ENCODE measurements at places on chromosomes 7 and 10.

GRCh38 chr7:24436131-24436920, 136.9 kb upstream of the PALS2 start:
- DNase-seq = no peak

DNA sequence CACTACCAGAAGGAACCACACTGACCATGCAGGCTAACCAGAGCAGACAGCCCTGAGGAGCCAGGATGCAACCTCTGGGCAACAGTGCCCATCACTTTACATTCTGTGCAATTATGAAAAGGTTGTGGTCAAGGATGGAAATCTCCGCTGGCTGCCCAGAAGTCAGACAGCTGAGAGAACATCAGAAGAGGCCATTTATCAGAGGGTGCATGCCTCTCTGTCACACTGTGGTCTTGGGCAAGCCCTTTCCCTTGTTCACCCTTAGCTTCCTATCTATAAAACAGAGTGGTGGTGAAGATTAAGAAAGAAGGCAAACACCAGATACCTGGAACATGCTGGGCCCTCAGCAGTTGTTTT, 120.7 kb upstream of the GDF10 start:
- DNase-seq = no peak

- DNase-seq = no peak
These were observed 947.7 kb upstream of the SORCS1 start for GRCh38 chr10:108112218-108112617.

GRCh38 chr10:131806146-131806545, 94.7 kb upstream of the PPP2R2D start:
- DNase-seq = no peak

- DNase-seq = no peak
These were observed 90.3 kb downstream of the TRRAP start for GRCh38 chr7:98968621-98969020.

DNA sequence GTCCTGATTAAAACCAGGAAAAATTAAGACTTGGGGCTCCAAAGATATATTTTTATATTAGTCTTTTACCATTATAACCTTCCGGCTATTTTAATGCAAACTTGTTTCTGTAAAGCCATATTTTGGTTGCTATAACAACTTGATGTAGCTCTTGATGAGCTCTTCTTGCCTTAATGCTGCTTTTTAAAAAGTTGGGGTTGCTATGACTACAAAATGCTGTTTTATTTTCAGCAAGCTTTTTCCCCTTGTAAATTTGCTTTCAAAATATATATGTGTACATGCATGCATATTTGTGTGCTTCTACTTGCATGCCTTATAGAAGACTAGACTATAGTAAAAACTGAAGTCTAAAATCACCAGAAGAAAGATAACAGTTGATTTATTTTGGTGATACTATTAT, 99.7 kb downstream of the CSTF2T start:
- no peak for DNase-seq

GRCh38 chr7:129343099-129343700, 91.0 kb upstream of the STRIP2 start:
- no peak for DNase-seq

GRCh38 chr7:127417346-127417745, 24.8 kb upstream of the ZNF800 start:
- no peak for DNase-seq

DNA sequence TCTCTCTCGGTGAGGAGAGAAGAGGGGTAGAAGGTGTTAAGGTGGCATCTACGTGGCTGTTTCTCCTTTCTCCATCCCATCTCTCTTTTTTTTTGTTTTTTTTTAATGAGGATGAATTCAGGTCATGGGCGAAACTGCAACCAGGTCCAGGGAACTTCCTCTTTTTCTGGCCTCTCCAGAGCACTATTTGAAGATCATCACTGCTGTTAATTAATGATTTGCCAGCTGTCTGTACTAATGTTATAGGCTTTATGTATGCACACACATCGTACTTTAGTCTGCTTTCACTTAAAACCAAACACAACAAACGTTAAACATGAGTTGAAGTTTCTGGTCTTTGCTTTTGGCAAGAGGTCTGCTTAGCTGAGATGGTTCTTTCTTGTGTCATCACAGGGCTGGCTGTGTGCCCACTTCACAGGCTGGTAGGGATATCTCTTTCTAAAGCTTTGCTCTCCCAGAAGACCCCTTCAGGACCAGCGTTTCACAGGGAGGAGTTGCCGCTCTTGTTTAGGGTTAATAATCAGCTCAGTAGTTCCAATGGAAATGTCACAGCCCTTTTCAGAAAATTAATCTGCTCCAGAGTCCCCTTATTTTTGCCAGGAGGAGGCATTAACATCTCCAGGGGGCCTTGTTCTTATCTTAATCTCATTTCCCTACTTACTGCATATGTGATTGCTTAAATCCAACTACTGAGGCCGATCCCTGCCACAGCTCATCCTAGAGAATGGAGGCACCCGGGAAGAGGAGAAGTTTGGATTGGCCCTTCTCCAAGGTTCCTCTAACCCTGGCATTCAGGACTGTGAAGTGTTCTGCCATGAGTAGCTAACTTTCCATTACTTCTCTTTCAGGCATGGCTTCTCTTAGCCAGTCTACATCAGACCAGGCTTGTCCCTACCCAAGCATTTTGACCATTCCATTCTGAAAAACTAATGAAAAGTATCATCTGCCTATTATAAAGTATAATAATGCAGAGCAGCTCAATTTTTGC, 273.9 kb upstream of the NFE2L3 start:
- DNase-seq = no peak

DNA sequence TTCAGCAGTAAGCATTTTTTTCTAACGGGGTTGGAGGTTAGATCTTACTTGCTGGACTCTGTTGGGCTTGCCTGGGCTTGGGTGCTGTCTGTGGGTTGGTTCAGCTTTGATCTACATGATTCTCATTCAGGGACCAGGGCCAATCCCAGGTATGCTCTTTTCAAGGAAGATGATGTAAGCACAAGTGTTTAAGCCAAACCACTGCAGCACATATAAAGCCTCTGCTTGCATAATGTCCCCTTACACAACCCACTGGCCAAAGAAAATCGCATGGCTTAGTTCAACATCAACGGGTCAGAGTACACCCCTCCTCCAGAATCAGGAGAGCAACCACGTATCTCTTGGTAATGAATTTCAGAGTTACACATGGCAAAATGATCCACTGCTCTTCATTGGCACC, 83.9 kb downstream of the DNAJB9 start:
- DNase-seq = no peak

DNA sequence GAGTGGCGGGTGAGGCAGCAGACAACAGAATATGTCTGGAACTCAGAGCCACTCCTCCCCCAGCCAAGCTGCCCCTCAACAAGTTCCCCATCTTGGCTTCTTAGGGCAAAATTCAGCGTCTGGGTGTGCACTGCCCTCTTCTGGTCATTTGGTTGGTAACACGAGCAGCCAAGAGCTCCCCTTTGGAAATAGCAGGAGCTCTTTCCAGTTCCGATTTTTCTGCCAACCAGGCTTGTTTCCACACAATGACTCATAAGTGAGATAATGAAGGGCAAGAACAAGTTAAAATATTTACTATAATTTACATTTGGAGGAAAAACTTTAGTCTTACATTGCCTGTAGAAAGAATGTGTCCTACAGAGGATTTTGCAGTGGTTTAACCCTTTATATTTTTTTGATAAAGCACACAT, 70.5 kb downstream of the ADCYAP1R1 start:
- peak; percentile 84 for DNase-seq

GRCh38 chr7:27161721-27162560, 3.4 kb downstream of the HOXA9 start:
- no peak for DNase-seq

DNA sequence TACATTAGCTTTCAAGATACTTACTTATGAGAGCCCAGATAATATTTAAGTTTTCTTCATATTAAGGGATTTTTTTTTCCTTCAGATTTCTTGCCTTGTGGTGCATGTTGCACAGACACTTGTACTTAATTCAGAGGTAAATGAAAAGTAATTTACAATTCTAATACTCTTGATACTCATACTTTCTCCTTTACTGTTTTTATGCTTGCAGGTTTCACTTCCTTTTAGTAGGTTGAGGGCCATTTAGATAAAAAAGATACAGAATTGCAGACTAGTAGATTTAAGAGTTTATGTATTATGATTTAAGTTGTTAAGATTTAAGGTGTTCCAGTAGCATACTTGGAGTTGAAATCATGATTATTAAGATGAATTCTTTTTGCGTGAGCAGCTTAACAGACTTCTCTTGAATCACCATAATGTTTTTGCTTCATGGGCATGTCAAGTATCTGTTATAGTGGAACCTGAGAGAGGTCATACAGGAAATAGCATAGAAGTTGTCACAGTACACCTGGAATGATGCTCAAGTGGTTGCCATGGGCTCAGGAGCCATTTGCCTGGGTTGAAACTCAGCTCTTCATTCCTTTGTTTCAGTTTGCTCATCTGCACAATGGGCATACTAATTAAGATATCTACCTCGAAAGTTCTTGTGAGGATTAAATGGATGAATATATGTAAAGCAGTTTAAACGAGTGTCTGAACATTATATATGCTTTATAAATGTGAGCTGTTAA, 174.8 kb upstream of the PRPS1L1 start:
- no peak for DNase-seq

- DNase-seq = no peak
These were observed 325.7 kb downstream of the GATA3 start for GRCh38 chr10:8379906-8380832.

GRCh38 chr7:157194948-157195347, 56.2 kb downstream of the UBE3C start:
- no peak for DNase-seq

DNA sequence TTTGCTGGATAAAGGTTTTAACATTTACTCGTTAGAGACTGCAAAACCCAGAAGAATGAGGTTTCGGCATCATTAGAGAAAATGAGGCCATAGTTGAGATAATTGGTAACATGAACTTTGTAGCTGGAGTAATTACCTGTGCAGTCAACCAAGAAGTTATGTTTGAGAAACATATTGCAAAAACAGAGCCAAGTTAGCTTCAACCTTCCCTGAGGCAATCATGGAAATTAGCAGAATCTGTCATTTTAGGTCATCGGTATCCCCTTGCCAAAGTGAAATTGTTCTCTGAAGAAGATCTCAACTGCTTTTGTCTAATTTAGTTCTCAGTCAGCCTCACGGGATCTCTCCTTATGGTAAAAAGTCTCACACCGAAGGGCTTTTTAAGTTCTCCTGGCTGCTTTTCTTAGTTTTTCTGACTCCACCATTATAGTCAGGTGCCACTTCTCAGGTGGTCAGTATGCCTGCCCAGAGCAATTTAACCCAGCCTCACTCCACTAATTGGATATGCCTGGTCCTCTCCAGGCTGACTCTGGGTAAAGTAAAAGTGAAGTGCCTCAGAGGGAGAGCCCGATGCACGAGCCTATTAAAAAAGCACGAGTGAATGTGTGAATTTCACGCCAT, 52.5 kb downstream of the NRCAM start:
- no peak for DNase-seq

- no peak for DNase-seq
These were observed 47.4 kb downstream of the AFAP1L2 start for GRCh38 chr10:114356751-114357514.

DNA sequence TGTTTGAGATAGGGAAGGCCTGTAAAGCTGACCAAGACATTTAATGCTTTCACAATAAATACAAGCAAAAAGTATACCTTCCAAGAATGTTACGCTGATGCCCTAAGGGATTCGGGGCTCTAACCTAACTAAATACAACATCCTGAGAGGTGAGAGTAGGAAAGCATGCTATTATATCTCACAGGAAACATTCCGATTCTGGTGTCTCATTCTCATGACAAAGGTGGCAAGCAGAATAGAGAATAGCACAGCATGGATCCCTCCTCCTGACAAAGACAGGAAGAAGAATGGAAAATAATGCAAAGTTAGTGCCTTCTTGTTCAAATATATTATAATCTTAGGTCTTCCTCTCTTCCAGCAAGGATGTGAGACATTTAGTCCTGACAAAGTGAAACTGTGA, 504.3 kb downstream of the TFEC start:
- no peak for DNase-seq

GRCh38 chr10:112784022-112784461, 166.0 kb upstream of the TCF7L2 start:
- no peak for DNase-seq

GRCh38 chr7:136555933-136556332, 312.5 kb upstream of the CHRM2 start:
- DNase-seq = no peak

DNA sequence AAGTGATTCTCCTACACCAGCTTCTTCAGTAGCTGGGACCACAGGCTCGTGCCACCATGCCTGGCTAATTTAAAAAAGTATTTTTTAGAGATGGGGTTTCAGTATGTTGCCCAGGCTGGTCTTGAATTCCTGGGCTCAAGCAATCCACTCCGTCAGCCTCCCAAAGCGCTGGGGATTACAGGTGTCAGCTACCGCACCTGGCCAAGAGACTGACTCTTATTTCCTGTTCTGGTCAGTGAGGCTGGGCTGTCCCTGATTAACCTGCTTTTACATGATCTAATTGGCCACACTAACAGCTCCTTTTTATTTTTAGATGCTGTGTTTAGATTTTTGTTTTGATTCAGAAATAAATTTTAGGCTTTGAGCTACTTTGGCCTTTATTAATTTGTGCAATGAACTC, 203.9 kb downstream of the NXPH1 start:
- DNase-seq = no peak

- no peak for DNase-seq
These were observed 27.7 kb downstream of the ZSCAN25 start for GRCh38 chr7:99644431-99644830.

GRCh38 chr10:116800286-116800929, 48.9 kb upstream of the ENO4 start:
- no peak for DNase-seq

DNA sequence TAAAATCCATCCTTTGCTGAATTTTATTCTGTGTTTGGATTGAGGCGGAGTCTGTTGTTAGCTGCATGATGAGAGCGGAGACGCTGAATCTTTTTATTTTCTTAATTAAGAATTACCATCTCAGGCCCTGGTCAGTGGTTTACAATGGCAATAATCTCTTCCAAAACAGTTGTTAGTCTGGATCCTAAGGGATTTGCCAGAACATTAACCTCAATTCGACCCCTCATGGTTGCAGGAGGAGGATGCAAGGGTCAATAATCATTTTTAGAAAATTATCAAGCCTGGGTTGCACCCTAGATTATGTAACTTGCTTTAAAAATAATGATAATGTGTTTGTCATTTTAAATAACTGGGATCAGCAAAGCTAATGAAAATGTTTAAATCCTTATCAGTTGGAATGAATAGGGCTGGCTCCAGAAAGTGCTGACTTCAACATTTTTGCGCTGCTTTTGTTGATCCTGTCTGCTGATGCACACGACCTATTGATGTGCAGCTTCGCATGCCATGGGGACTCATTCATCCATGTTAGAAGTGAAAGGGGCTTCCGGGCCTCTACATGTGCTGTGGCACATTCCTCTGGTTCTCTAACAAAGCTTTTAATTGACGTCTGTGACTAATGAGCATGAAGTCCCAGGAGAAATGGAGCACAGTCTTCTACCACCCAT, 80.7 kb upstream of the KIAA1217 start:
- no peak for DNase-seq
